NCI-H748 treated with DMSO at 0.1 percent for 48 hours (cell line): ENCODE measurements at places on chromosomes 4 and X.

DNA sequence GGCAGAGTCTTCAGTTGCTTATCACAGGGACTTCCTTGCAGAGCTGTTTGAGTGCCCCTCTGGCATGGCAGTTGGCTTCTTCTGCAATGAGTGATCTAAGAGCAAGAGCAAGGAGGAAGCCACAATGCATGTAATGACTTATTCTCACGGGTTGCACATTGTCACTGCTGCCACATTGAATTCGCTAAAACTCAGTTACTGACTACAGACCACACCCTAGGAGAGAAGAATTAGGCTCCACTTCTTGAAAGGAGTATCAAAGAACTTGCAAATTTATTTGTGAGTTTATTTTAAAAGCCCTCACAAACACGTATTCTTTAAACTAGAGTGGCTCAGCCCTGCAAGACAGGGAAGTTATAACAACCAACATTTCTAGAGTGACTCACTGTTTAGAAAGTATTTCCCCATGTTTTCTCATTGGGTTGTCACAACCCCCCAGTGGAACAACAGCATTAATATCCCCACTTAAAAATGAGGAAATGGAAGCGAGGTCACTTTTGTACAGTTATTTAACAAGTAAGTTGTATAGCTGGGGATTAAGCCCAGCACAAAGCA is 32.4 kb upstream of the RBPJ start:
- no peak for DNase-seq

GRCh38 chr4:128649161-128649560 is 160.3 kb upstream of the JADE1 start:
- no peak for DNase-seq

GRCh38 chr4:16001484-16001858 is 38.5 kb upstream of the FGFBP2 start:
- peak; percentile 46 for DNase-seq

GRCh38 chr4:8052160-8052691 is 106.4 kb downstream of the ABLIM2 start:
- no peak for DNase-seq

DNA sequence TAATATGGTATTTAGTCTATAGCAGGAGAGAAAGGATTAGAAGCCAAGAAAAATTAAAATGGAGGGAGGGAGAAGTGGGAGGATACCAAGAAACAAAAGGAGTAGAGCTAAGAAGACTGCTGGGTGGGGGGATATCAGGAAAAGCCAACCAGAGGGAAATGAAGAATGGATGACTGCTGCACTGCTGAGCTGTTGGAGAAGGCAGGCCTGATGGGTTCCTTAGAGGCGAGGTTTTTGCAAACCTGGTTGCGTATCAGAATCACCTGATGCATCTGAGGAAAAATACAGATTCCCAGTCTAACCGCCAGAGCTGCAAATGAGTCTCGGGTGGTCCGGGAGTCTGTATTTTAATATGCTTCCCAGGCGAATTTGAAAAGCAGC is 1.5 kb downstream of the PGRMC1 start:
- no peak for DNase-seq

DNA sequence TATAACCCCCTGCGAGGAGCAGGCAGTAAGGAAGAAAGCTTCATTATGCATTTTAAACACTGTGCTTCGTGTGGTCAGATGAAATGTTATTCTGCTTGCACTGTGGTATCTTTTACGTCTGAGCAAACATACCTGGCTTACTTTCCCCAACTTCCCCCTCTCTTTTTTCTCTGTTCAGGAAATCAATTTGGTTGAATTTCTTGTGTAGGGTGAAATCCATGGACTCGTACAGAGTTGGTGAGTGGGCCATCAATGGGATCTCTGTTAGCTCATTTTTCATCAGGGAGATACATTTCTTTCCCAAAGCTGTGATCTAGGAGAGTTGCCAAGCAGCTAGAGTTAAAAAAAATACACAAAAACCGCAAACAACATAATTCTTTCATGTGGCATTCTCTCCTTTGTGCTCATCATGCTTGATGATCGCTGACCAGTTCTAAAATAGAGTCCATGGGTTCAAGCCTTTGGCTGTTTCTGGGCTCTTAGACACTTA is 98.5 kb downstream of the FRAS1 start:
- DNase-seq, result no peak

GRCh38 chr4:155639704-155640523 is 26.7 kb upstream of the GUCY1A1 start:
- DNase-seq, result no peak

DNA sequence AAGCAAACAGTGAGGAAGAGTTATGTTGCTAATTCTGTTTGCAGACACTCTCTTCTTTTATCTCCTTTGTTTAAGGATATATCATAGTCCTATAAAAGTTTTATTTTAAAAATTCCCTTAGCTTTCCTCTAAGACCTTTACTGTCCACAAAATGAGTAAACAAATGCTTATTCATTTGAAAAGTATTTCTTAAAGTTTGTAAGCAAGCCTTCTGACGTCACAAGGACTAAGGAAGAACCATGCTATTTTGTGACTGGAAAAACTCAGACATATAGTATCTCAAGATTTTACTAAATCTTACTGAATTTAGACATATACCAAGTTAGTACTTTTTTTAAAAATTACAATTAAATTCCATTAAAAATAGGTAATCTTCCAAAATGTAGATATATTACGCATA is 5.2 kb upstream of the RBMXL3 start:
- no peak for DNase-seq

- no peak for DNase-seq
Measured at GRCh38 chr4:108473163-108473720, 147.1 kb upstream of the RPL34 start.

GRCh38 chrX:40759374-40759773 is 24.0 kb upstream of the MED14 start:
- DNase-seq, result no peak

DNA sequence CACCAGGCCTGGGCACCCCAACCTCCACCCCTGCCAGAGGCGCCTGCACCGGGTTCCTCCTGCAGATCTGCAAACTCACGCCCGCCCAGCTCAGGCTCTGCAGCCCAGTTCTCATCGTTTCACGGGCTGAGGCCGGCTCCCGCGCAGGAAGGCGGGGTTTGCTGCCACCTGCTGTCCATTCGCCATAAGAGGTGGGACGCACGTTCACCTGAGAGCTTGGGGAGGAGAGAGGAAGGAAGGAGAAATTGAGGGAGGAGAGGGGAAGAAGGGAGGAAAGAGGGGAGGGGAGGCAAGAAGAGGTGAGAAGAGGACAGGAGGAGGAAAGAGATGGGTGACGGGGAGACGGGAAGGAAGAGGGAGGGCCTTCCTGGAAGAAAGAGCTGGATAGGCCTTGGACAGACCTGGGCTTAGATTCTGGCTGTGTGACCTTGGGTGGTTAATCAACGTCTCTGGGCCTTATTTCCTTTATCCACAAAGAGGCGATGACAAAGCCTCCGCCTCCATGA is 114.5 kb downstream of the ADRA2C start:
- DNase-seq, result peak; percentile 2

GRCh38 chr4:1362046-1362445 is 15.0 kb downstream of the UVSSA start:
- no peak for DNase-seq

DNA sequence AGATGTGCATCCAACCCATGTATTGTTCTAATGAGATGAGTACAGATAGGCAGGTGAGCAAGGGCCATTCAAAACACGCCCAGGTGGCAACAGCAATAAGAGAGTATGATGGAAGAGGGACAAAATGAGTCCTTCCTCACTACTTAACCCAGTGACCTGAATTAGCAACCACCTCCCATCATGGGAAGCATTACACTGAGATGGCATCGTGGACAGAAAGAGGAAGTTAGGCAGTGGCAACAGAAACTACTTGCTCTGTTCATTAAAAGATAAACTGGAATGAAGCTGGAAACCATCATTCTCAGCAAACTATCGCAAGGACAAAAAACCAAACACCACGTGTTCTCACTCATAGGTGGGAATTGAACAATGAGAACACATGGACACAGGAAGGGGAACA is 17.2 kb downstream of the RXFP1 start:
- no peak for DNase-seq

DNA sequence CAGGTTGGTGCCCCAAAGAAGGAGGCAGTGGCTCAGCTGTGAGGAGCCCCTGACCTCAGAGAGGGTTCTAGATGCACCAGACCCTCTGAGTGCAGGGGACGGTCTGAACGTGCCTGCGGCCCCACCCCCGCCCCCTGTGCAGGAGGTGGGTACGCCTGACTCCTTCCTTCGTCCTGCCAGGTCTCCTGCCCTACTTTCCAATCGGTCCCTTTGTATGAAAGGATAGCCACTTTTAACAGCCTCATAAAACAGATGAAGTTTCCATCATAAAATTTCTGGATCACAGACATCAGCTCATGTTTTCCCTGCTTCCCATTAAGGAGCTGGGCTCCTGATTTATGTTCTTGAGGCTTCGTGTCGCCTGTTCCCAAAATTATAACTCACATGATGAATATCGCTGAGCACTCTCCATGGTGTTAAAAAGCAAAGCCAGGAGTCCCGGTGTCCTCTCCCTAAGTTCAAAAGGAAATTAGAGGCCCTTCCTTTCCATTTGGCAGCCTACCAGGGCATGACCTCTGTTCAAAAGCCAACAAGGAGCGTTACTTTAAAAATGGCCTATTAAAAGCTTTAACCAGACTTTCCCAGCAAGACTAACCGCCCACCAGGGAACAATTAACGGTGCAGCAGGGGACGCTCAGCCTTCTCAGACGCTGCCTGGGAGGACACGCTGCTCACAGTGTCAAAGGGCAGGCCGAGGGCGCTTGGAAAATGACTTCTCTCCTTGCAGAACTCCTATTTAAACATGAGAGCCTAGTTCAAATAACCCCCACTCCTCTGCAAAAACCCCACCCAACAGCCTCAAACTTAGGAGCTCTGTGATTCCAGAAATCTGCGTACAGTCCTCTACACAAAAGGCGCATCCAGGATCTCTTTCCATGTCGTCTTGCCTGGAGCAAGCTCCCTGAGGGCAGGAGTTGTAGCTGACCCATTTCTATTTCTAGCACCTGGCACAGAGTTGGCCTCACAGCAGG is 181.9 kb downstream of the AFAP1 start:
- DNase-seq, result no peak

DNA sequence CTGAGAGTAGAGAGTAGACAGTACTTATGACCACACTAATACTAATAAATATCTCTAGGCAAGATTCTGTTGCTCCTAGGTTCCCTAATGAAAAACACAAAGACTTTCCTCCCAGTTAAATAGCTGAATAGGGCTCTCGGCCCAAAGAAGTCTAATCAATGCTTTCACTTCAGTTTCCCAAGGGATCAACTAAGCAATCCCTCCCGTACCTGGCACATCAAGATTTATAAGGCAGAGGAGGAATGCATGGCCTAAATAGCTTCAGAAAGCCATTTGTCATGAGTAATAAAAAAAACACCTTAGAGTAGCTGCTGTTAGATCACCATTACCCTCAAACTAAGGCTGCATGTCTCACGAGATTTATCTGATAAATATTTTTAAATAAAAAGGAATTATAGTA is 56.8 kb upstream of the EXOC1L start:
- no peak for DNase-seq

GRCh38 chrX:18973527-18974192 is 10.3 kb downstream of the PHKA2 start:
- peak; percentile 52 for DNase-seq

- DNase-seq, result no peak
Measured at GRCh38 chrX:97995834-97996233, 1112.1 kb downstream of the RPA4 start.

DNA sequence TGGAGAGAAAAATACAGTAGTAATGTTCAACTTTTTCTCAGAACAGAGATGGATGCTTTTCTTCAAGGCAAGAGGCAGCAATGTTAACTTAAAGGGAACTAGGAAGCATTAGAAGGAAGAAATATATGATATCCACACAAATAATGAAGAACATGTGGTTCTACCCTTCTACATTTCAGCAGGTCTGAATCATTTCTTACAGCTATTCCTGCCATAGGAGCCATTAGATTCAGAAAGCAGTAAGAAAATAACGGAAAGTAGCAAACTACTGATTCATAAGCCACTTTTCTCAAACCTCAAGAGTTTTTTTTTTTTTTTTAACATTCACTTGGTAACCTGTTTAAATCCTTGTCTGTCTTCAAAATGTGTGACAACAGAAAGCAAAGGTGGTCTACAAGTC is 1251.6 kb upstream of the AGA start:
- no peak for DNase-seq

DNA sequence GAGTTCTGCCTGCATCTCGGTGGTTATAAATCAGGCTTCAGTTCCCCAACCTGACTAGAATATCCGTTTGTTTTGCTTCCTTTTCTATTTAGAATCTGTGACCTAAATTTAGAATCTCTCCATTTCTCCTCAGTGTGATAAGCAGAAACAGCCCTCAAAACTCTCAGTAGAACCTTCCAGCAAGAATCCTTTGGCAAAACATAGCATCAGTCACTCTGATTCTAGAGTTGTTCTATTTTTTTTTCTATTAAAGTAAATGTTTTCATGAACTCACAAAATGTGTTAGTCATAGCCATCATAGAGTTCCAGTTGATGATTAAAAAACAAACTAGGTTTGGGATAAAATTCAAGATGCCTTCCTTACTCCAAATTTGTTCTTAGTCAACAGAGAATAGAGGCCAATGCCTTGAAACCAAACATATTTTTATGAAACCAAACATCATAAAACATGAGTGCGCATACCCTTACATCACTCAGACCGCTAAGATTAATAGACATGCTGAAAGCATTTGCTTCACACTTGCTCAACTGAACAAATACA is 13.2 kb upstream of the C1QTNF7 start:
- DNase-seq, result no peak

DNA sequence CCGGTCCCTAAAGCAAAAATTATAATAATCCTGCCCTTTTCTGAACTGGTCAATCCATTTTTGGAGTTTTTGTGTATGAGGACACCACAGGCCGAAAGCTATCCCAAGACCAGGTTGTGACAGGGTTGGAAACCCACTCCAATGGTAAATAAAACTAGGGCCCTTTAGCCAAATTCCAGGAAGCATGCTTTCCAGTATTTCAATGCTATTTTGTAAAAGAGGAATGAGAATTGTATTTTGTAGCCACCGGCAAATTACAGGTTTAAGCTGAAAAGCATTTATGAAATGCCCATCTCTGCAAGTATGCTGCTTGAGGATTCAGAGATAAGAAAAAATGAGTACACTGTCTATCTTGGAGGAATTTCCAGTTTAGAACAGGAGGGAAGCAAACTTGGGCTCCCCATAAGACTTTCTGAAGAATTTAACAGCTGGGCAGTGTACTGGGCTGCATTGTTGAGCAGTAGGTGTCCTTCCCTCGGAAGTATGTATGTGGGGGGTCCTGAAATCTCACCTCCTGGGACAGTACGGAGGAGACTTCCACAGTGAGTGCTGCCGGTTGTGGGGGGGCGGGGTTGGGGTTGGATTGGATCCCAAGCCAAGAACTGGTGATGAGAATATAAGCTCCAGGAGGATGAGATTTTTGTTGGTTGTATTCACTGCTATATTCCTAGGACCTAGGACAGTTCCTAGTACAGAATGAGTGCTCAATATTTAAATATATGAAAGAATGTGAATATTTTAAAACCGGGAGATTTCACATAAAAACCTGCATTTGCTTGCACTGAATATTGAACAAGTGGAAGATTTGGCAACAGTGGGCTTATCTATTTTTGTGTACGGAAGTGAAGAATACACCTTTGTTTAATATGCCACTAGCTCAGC is 26.8 kb downstream of the OCIAD2 start:
- DNase-seq, result no peak

GRCh38 chr4:41232856-41233255 is 18.5 kb upstream of the APBB2 start:
- DNase-seq, result no peak
